ENCODE measurements at places on chromosomes 12 and 14.

DNA sequence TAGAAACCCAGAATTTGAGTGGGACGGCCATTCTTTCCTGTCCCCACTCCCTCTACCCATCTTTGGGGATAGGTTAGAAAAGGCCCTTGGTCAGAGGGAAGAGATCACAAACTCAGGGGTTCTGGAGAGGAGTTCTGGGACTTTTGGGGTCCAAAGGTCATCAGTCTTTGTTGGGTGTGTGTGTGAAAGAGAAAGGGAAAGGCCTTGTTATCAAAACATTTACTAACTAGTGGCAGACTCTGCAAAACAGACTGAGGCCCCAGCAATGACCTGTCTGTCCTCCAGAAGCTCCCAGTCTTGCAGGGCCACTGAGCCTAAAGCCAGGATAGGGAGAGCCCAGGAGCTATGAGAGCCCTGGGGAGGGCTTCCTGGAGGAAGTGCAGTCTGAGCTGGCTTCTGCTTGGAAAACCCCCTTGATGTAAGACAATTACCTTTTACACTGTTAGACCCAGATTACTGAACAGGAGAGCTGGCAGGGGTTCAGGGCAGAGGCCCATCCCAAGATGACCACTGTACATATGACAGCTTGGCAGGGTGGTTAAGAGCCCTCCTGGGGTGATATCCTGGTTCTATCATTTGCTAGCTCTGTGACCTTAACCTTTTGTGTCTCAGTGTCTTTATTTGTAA is 429.1 kb upstream of the CCDC196 start:
- DNase-seq = no peak

DNA sequence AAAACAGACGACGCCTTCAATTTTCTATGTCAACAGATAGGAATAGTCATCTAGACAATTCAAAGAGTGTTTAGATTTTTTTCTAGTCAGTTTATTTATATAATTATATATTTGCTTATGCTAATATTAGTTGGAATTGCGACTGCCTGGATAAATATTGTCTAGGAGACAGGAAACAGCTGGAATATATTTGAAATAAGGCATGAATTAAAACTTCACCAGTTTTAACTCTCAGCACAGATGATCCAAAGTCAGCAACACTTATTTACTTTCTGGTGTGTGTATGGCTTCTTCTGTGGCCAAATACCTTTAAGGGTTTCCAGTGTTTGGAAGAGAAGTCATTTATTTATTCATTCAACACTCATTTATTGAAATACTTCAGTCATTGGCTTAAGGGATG is 1215.4 kb upstream of the USP15 start:
- no peak for DNase-seq

- DNase-seq = no peak
Observed at GRCh38 chr14:102392506-102392905, 29.8 kb downstream of the TECPR2 start.

GRCh38 chr12:131592972-131593371 is 117.9 kb upstream of the SFSWAP start:
- DNase-seq = no peak

GRCh38 chr12:9951026-9951675 is 19.0 kb upstream of the CLEC2A start:
- no peak for DNase-seq

GRCh38 chr14:83583201-83583600 is 1946.7 kb upstream of the FLRT2 start:
- DNase-seq = no peak

DNA sequence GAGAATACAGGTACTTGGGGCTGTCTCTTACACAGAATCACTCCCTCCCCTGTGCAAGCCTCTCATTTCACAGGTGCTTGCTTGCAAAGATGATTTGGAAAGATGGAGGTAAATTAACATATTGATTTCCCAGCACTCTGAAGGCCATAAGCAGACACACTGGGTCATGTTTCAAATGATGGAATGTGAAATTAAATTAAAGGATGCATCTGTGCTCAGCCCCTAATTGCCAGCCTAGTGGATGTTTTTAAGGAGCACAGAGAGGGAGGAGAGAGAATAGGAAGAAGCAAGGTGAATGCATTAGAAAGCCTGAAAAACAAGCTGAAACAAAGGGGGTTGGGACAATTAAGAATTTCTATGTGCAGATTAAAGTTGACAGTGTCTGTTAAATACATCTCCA is 96.1 kb upstream of the GRIP1 start:
- DNase-seq = no peak

DNA sequence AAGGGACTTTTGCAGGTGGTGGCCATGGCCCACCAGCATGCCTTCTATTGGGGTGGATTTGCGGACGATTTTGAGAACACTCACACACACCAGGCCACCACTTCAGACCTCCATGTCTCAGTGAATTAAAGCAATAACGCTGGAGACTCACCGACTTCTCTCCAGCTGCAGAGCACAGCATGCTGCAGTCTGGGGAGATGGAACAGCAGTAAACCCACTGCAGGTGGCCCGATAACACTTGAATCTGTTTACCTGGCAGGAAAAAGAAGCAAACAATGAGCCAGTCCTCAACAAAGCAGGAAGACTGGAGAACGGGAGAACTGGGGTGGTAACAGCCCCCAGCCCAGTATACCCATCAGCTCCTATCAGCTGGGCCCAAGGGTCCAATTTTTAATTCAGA is 21.6 kb downstream of the RFC5 start:
- DNase-seq = no peak

DNA sequence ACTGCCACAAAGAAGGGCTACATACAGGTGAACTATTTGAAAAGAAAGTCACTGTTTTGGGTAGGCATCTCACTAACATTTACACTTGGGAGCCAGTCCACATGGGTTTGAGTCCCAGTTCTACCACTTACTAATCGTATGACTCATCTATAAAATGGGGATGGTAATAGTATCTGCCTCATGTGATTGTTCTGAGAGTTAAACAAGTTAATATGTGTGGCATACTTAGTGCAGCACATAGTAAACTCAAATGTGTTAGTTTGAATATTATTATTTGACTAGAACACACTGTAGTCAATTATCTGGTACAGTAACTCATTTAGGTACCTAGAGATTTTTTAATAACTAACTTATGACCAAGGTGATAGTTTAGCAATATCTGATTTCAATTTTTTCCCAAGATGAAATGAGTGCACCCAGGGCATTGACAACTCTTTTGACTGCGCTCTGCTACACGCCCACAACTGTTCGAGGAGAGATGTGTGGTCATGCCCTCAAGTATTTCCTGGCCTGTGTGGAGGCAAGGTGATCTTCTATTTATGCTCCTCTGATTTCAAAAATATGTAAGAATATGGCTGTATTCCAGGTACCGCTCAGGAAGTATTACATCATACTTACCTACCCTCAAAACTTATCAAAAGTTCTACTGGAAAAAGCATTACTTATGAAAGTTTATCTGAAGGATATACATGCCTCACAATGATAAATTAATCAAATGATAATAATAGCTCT is 210.6 kb upstream of the EGLN3 start:
- DNase-seq = no peak

DNA sequence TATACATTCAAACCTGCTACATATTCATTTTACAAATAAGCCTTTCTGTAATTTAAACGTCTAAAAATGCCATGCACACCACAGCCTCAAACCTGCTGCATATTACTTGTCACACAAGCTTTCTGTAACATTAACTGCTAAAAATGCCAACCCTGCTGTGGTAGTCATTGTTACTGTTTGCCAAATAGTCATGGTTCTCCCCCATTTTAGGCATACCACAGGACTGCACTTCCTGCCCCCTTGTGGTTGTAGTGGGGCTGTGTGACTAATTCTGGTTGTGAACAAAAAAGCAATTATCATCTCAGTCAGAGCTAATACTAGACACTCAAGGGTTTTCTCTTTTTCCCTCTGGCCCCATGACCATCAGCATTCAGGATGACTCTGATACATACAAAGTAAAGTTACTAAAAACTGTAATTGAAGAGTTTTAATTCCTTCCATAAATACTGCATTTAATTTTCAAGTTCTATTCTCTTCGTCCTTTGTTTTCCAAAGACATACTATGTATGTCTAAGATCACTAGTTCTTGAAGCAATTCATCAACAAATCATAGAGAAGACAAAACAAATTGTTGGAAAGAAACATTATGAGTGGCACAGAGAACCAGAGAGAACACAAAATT is 5.7 kb upstream of the SLC35F4 start:
- DNase-seq = no peak

DNA sequence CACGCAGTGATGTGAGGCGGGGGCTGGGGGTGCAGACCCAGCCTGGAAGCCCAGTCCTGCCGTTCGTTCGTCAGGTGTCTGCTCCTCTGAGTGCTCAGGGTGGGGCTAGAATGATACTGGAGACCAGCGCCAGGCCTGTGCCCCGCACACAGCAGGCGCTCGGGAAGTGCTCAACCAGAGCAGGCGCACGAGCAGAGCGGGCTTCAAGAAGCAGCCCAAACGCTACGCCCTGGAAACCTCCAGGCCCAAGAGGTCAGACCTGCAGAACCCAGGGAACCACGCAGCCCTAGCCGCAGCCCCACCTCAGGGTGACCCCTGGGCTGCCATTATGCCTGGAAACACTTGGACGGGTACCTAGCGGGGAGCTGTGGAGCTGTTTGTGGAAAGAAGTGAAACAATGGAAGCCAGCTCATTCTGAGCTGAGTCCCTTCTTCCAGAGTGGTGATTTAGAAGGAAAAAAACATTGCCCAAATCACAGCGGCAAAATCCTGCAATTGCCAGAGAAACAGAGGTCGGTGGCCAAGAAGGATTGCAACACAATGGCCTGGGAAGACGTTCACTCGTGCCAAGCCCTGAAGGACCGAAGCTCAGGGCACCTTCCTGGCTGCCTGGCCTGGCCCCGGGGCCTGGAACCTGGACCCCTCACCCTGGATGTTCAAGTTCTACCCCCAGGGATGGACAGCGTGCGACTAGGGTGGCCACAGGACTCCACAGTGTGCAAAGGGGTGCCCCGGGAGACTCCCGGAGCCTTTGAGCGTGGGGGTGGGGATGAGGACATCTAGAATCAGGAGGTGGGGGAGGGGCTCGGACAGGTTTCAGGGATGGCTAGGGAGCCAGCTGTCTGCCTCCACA is 40.4 kb upstream of the DIO3 start:
- DNase-seq = no peak

DNA sequence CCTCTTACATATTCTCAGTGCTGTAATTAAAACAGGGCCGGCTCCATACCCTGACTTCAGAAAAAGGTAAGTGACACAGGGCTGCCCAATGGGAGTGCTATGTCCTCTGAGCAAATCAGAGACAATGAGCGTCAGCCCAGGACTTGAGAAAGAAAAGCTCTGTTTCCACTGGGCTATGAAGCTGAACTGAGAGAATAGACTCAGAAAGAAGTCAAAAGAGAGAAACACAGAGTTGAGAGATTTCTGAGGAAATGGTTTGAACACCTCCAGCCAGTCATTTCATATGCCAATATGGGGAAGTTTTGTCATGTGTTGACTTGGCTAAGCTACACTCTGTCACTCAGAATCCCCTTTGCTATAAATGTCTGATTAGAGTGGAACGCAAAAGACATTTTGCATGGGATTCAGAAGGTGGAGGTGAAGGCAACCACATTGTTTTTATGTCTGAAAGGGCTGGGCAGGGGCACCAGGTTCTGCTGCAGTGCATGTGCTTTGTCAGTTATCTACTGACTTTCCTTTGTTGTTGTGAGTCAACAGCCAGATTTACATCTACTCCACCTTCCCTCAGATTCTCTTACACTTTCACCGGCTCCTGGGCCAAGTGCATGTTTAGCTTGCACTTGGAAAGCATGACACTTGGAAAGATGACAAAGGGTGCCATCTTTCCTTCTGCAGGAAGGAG is 313.3 kb downstream of the DUSP6 start:
- DNase-seq = no peak

- no peak for DNase-seq
Observed at GRCh38 chr14:94779713-94780112, 9.8 kb upstream of the GSC start.

DNA sequence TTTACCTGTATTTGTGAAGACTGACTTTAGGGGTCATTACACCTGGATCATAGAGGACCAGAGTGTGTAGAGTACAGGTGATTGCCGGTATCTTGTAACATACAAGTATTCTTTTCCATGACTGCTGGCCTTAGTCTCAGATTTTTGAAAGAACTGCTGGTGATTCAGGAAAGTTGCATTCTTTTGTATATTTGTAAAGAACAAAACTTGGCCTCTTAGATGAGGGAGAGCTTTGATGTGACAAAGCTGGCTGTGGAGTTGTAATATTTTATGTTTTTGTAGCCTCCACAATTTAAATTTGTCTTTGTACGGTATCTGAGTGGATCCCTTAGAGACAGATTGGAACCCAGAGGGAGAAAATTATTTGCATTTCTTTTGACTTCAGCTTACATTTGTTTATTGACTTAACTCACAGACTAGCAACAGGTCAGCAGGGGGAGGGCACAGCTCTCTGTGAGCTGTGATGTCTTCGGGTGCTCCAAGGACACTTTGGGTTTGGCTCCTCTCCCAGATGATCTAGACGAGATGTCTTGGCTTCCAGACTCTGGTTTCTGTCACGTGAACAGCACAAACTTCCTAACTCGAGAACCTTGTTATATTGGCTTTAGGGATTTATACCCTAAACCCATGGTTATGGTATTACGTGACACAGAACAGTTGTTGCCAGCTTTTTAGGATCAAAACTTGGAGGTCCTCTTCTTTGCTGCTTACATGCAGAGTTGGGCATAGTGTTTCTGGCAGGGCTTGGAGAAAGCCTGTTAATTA is 65.9 kb downstream of the DAAM1 start:
- DNase-seq = no peak

GRCh38 chr12:28068467-28068866 is 95.9 kb upstream of the PTHLH start:
- no peak for DNase-seq

DNA sequence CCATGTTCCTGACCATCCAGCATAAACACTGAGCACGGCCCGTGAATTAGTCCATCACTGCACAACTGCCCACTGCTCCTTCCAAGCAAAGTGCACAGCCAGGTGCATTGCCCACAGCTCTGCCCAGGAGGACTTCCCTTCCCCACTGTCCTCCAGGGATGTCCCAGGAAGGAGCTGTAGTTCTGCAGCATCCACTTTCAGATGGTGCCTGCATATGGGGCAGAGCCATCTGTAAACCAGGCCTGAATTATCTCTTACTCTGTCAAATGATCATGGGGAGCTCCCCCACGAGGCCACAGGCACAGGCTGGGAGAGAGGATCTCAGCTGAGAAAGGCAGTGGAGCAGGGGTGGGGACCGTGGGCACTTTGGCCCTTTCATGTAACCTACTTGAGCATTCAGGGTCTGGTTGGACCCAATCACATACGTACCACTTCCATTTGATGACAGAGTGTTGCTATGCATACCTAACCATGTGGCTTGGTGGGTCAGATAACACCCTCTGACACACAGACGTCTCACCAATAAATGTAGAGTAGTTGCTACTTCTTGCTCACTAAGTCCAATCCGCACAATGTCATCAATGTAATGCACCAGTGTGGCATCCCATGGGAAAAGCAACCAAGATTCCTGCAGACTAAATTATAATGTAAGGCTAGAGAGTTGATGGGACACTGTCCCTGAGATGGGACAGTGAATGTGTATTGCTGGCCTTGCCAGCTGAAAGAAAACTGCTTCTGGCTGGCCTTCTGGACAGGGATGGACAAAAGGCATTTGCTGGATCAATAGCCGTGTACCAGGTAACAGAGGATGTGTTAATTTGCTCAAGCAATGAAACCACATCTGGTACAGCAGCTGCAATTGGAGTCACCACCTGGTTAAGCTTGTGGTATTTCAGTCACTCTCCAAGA is 113.8 kb upstream of the C14orf180 start:
- no peak for DNase-seq

GRCh38 chr12:115070313-115070712 is 386.3 kb upstream of the TBX3 start:
- DNase-seq = no peak

Data from activated CD4-positive, CD25-positive, alpha-beta regulatory T cell (primary cell).